ENCODE measurements at places on chromosomes 3 and 15.
A peak's percentile ranks its signal among the peaks of the same experiment; 100 is the strongest.

- DNase-seq: peak; percentile 48
Measured at GRCh38 chr15:92809880-92810361, 90.2 kb upstream of the CHD2 start.

- DNase-seq: peak; percentile 21
Measured at GRCh38 chr3:109050591-109051167, 67.3 kb downstream of the MORC1 start.

DNA sequence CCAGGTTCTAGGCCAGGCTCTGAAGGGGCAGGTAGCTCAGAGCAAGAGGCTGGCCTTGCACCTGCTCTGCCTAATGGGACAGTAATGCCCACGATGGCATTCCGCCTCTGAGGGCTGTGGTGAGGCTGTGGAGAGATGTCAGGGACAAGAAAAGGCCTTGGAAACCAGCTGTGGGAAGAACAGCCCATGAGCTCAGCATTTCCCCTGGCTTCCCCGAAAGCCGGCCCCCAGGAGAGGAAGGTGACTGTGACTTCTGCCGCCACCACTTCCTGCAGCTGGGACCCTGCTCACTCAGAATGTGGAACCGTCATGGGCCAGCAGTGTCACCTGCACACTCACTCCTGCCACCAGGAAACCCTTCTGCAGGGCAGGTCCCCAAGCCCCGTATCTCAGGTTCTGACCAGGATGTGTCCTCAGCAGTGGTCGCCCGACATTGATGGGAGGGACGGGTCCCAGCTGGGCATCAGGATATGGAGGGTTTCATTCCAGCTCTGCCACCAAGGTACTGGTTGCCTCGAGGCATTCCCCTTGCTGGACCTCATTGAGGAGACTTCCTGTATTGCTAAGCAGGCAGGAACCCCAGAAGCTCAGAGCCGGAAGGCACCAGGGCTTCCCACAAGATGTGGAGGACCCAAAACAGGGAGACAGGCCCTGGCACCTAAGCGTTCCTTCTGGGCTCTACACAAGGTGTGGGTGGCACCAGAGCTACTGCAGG is 30.7 kb downstream of the SEMA7A start:
- DNase-seq: no peak

DNA sequence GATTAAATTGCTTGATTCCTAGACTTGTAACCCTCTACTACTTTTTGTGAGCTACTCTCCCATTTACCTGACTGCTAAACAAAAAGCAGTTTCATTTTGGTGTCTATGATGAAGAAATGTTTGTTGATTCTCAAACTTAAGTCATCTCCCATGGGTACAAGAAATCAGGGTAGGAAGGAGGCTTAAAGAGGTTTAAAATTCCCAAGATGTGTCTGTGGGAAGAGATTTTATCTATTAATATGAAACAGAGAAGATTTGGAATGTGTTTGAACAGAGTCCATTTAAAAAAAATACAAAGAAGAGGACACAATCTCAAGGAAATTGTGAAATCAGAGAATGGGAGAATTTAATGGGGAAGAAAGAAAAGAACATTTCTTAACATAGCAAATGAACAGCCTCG is 14.8 kb downstream of the P3H2 start:
- DNase-seq: no peak

- DNase-seq: no peak
Measured at GRCh38 chr3:195128255-195129071, 142.5 kb downstream of the XXYLT1 start.

GRCh38 chr3:47469616-47470015 is 6.1 kb downstream of the SCAP start:
- DNase-seq: no peak

- DNase-seq: no peak
Measured at GRCh38 chr3:172700256-172700655, 10.6 kb downstream of the NCEH1 start.

- no peak for DNase-seq
Measured at GRCh38 chr3:16994854-16995525, 110.2 kb downstream of the PLCL2 start.

DNA sequence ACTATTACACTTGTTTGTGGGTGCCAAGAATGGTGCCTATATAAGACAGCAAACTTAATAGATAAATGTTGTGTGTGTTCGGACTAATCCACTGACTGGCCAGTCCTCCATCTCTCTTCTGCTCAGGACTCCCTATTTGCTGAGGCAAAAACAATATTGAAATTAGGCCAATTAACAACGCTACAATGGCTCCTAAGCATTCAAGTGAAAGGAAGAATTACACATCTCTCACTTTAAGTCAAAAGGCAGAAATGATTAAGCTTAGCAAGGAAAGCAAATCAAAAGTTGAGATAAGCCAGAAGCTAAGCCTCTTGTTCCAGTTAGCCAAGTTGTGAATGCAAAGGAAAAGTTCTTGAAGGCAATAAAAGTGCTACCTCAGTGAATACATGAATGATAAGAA is 126.9 kb downstream of the CCNL1 start:
- DNase-seq: no peak

DNA sequence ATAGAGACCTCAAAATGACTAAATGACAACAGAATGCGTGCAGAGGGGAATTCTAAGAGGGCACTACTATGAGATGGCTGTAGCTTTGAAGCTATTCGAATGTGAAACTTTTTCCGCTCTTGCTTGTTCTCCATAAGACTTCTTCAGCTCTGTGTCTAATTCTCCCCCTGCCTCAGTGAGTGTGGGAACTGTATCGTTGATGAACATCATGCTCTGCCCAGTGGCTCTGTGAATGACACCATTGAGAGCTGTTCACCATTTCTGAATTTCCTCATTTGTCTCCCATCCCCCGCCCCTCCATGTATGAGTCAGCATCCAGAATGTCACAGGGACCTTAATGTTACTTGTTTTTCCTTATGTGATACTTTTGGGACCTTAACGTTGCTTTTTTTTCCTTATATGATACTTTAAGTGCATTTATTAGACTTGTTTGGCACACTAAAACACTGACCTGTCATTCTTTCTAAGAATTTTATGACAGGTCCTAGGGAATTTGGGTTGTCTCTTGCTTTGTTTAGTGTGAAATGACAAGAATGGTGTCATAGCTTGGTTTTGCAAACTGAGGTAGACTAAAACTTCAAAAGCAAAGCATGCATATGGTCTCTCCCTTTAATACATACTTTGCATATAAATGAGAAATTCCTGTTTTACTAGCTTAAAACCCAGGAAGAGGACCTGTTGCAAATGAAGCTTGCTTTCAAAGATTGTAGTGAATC is 99.6 kb downstream of the FNDC3B start:
- DNase-seq: peak; percentile 66

DNA sequence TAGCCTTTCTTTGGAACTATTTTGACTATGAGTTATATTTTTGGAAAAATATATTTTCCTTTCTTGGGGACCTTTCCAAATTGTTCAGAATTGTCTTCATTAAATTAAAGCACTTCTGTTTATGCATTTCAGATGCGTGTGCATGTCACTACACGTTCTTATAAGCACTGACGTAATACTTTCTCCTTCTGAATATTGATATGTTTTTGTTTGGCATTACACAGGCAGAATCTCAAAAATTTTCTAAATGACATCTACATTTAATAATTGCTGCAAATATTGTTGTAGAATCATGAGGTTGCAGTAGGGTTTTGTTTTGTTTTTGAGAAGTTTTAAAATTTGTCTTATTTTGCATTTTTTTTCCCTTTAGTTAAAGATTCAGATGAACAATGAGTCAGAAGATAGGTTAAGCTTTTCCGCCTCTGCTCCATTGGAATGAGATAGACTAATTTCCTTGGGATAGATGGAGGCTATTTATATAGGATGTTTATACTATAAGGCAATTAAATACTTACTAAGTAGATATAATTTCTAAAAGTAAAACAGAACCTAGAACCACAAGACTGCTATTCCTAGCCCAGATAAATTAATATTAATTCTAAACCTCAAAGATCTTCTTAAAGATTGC is 110.8 kb downstream of the MBNL1 start:
- DNase-seq: no peak

DNA sequence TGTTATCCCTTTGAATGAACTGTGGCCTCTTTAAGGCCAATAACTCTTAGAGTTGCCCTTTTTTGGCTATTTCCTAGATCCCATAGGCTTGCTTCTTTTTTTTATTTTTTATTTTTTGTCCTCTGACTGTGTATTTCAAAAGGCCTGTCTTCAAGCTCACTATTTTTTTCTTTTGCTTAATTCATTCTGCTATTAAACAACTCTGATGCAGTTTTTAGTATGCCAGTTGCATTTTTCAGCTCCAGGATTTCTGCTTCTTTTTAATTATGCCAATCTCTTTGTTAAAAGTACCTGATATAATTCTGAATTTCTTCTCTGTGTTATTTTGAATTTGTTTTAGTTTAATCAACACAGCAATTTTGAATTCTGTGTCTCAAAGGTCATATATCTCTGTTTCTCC is 912.1 kb downstream of the PLOD2 start:
- no peak for DNase-seq

DNA sequence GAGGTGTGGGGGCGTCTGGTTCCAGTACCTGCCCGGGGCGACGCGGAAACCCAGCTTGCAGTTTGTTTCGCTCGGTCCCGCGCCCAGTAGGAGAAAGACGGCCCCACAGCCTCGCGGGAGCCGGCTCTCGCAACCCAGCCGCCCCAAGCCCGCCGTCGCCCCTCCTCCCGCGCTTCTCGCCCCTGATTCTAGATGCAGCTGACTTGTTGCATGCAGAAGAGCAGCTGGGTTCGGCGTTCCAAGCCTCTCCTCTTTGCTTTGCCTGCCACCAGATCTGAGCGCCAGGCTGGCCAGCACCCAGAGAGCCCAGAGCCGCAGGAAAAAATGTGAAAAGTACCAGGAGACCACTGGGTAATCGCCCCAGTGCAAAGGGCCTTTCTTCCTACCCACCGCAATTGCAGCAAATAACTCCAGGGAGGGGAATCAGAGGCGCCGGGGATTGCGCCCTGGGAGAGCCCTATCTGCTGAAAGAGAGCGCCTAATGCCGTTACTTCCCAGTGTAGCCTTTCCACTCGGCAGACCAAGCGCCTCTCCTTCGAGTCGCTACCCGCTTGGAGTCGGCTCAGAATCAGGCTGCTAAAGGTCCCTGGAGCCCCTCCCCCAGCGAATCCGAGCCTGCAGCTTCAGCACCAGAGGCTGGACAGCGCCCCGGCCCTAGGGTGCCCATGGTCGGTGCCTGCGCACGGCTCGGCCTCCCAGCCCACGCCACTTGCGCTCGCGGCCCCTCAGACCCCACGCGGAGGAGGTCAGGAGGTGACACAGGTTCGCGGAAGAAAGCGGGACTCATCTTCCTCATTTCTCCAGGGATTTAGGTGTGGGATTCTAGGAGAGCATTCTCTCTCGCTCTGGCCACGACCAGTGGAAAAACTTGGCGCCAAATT is 15.7 kb upstream of the AEN start:
- DNase-seq: no peak

- DNase-seq: peak; percentile 20
Measured at GRCh38 chr3:22960105-22960984, 242.8 kb upstream of the UBE2E2 start.

DNA sequence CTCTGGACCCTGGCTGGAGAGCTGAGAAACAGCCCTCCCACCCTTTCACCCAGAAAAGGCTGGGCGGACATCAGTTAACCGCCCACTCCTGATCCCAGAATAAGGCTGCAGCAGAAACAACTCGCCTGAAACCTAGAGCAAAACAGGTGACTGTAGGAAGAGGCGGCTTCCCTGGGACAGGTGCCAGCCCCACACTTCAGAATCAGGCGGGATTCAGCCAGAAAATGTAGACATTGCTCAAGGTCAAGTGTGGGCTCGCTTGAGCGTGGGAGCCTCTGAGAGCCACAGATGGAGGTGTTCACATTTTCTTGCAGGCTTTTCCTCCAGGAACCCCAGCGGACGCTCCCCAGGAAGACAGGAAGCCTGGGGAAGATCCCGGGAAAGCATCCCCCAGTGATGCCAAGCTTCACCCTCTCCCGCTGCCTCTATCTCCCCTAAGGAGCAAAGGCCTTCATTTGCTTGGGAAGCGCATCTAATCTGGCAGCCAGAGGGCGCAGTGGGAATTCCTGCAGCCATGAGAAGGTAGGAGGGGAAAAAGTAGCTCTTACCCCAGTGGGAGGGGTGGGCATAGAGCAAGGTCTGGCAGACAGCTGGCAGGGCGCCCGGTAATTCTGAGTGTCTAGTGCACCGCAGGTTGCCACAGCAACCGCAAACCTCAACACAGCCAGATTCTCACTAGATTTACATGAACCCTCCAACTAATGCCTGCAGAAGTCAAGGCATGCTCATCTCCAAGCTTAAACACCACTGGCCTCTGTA is 77.7 kb downstream of the OCA2 start:
- DNase-seq: peak; percentile 61

- DNase-seq: no peak
Measured at GRCh38 chr3:142923694-142924093, 34.8 kb upstream of the PCOLCE2 start.

GRCh38 chr3:124395584-124396338 is 334.5 kb upstream of the UMPS start:
- peak; percentile 21 for DNase-seq

GRCh38 chr3:168289471-168290008 is 193.8 kb upstream of the GOLIM4 start:
- DNase-seq: no peak

GRCh38 chr3:177427540-177427939 is 230.3 kb upstream of the TBL1XR1 start:
- peak; percentile 38 for DNase-seq

DNA sequence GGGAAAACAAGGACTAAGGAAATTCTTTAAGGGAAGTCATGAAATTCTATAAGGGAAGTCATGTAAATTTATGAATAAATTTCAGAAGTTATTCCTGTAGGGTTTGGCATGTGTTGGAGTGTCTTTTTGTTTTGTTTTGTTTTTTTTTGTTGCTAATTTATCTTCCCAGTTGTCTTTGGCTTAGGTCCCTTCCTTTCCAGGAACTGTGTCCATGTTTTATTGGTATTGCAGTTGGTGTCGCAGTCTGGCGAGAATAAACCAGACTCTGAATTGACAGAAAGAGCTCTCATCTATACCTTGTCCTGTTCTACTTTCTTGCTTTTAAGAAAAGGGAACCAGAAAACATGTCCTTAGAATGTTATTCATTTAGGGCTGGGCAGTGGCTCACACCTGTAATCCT is 57.6 kb downstream of the SGO1 start:
- DNase-seq: no peak

- no peak for DNase-seq
Measured at GRCh38 chr15:46231786-46232185, 597.0 kb downstream of the SQOR start.

GRCh38 chr15:65791335-65792137 is 557 bp downstream of the DENND4A start:
- no peak for DNase-seq

DNA sequence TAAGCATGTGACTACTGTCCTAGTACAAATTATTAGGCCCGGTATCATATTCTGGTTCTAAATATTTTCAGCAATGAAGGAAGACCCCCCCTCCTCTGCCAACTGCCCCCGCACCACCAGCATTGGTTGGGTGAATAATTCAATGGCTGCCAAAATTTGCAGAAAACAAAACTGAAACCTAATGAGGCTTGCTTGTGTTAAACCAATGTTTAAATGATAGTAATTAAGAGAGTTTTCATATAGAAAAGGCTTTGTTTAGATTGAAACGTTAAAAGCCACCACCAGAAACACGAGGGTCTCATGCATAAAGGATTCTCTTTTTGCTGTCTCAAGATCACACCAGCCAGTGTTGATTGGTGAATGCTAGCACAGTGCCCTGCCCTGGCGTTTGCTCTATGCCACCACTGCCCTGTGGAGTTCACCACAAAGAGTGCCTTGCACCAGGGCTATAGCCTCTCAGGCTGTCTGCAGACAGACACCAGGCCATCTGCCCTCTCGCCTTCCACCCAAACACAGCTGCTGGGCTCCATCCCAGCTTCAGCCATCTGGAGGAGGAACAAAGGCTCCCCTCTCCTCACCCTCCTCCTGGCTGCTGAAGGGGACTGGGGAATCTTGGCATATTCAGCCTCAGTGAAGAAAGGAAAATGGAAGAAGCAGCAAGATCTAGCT is 200.3 kb upstream of the PFN2 start:
- no peak for DNase-seq

- no peak for DNase-seq
Measured at GRCh38 chr15:29880341-29880740, 58.1 kb upstream of the TJP1 start.
